Body of pancreas (tissue), 4 donors: ENCODE measurements at places on chromosomes 3 and 15. TPM values are rescaled to one million over a fixed set of nuclear protein-coding genes. Genes with fewer than 3 reads are reported as not detected.

ANKRD63 gene
- not detected for total RNA-seq

ESYT3 gene
- total RNA-seq: 2.0 TPM

CELF6 gene
- 7.9 TPM for total RNA-seq

GSK3B gene
- total RNA-seq: 18.8 TPM

CCDC54 gene
- total RNA-seq: not detected

RARB gene
- total RNA-seq: 1.8 TPM

MESP1 gene
- 2.1 TPM for total RNA-seq

DYNLT2B gene
- 5.6 TPM for total RNA-seq

VIPR1 gene
- 10.6 TPM for total RNA-seq

CFAP92 gene
- total RNA-seq: not detected

SPCS1 gene
- 33.0 TPM for total RNA-seq

PIF1 gene
- total RNA-seq: not detected

CPB1 gene
- total RNA-seq: 8,425 TPM

LDHAL6B gene
- total RNA-seq: not detected

CSPG5 gene
- 0.26 TPM for total RNA-seq

ZKSCAN7 gene
- total RNA-seq: 7.0 TPM

ANKDD1A gene
- total RNA-seq: 3.9 TPM

REC114 gene
- total RNA-seq: not detected

NSUN3 gene
- total RNA-seq: 13.2 TPM

LIPH gene
- 14.8 TPM for total RNA-seq

SHF gene
- 2.9 TPM for total RNA-seq

CLDN16 gene
- not detected for total RNA-seq

CCR9 gene
- total RNA-seq: not detected

CCR1 gene
- total RNA-seq: 1.8 TPM

ECE2 gene
- total RNA-seq: 11.7 TPM
